ENCODE measurements at places on chromosomes 6 and 20.

DNA sequence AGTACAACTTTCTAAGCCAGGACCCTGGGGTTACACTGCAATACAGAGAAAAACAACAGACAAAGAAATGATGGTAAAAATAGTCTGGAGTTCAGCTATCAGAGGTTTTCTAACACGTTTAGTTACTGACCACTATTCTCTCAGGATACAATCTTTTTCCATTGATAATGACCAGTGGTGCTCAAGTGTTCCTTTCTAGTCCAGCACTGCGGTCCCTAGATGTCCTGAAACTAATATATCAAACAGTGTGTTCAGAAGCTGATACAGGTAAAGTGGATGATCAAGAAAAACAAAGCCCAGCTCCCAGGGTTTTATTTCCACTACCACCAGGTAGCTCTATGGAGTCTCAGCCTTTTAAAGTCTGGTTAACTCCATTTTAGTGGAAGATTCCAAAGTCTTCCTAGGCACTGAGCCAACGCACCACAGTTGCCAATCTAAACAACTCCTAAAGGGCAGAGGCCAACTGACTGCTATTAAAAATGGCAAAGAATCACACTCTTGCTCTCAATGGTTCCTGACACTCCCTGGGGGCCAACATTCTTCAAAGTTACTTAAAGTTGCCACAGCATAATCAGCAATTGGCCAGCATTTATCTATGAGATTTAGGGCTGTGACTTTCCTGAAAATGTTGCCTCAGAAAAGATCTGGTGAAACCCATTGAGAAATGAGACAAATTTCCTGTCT, 38.2 kb downstream of the DZANK1 start:
- DNase-seq, result no peak

- no peak for DNase-seq
Observed at GRCh38 chr6:82862543-82862942, 203.1 kb downstream of the UBE3D start.

GRCh38 chr6:137821491-137821890, 45.6 kb upstream of the TNFAIP3 start:
- no peak for DNase-seq

- DNase-seq, result no peak
Observed at GRCh38 chr6:126033696-126034095, 47.4 kb downstream of the TRMT11 start.

DNA sequence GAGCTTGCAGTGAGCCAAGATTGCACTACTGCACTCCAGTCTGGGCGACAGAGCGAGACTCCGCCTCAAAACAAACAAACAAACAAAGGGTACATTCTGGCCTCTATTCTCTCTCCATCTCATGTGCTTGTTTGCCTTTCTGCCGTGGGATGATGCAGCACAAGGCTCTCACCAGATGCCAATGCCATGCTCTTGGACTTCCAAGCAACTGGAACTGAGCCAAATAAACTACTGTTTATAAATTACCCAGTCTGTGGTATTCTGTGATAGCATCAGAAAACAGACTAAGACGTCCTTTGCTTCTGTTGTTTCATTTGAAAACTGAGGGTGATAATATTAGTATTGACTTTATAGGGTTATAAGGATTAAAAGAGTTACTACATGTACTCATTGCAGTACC, 3.6 kb upstream of the BRD2 start:
- DNase-seq, result no peak

Data from stimulated activated CD4-positive, alpha-beta T cell treated with anti-CD3 and anti-CD28 coated beads, TNF-alpha, amount 100 ng/mL, for 1 hour (primary cell).